NCI-H460 (cell line): ENCODE measurements at places on chromosomes 5 and 9. TPM values are rescaled to one million over a fixed set of nuclear protein-coding genes. Genes with fewer than 3 reads are reported as not detected.

GRCh38 chr5:163951069-163951468 is 445.6 kb downstream of the MAT2B start:
- DNase-seq = no peak

DNA sequence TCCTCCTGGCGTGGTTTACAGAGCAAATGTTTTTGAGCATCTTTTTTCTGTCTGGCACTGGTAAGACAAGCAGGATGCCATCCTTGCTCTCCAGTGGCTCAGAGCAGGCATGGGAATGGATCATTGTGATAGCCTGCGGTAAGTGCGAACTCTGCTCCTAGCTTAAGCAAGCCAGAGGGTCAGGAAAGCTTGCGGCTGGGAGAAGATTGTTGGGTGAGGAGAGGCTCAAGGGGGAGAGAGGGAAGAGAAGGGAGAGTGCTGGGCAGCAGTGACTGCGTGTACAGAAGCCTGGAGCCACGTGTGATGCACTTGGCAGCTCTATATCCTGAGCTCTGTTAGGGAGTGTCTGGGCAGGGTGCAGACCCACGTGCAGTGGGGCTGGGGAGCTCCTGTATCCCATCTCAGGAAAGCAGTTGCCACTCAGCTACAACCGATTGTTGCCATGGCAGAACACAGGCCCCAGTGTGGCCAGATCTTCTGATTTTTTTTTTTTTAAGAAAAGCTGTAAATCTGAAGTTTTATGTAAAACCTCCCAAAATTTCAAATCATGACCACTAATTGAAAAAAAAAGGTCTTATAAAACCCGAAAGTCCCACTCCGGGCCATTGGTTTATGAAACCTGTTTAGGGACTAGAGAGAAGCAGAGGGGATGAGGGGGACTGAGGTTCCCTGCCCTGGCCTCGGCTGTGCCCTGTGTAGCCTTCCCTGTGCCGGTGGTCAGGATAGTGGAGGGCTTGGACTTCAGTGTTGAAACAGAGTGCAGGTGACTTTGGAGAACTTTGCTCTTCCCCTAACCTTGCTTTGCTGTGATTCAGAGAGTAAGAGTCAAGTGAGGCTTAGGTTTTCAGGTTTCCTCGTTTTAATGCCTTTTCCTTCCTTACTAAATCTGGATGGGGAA is 67.3 kb downstream of the ZNF618 start:
- no peak for DNase-seq

- DNase-seq = no peak
Observed at GRCh38 chr9:84761137-84761808, 91.7 kb downstream of the NTRK2 start.

GRCh38 chr5:57172466-57173318 is 1.2 kb upstream of the GPBP1 start:
- no peak for DNase-seq

DNA sequence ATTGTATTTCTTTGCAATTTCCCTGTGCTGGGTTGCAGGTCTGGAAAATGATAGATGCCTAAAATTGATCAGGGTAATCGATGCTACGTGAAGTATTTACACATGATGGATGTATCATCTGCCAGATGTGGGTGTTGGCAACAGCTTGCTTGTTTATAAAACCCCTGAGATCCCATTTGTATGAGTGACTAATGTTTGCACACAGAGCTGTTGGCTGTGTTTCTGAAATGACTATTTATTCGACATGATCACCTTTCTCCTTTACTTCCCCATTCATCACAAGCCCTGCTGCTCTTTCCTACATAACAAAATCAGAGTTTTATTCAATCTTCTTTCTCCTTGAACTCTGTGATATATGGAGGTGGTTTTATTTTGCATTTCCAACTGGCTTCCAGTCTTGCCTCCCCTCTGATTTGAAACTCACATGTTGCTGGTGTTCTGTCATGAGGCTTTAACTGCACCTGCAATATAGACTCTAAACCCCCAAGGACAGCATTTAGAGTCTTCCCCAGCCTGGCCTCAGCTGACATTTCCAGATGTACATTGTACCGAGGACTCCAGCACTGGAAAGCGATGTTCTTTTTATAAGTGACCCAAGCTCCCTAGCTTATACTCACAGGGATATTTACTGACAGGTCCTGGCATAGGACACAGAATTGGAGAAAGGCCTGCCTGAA is 50.7 kb upstream of the SHB start:
- no peak for DNase-seq

DNA sequence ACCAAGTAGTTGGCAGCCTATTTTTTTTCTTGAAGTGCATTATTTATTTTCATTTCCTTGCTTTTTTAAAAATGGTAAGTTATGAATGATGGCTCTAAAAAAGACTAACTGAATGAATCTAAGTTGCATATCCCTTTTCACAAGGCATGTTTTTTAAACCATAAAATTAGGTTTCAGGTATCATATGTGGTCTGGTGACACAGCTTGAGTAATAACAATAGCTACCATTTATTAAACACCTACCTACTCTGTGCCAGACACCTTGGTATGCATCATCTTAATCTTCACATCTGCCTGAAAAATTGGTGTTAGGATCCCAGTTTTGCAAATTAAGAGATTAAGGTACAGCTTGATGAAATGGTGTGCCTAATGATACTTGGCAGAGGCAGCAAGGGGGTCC is 4.3 kb upstream of the GABBR2 start:
- no peak for DNase-seq

DNA sequence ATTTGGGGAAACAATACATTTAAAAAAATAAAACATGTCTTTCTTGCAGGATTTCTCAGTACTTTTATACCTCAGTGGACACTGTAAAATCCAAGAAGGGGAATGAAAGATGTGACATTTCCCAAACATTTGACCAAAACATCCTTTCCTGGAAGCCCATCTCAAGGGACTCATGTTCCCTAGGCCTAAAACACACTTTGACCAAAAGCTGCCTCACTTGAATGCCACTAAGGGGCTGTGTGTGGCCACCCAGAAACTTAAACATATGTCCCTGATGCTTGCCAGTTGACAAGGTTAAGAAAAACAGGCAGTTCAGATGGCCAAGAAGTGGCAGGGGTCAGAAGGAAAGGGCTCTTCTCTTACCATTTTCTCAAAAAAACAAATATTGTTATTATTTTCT is 73.6 kb downstream of the EPB41L4B start:
- no peak for DNase-seq

NMUR2 gene
- not detected in 2 replicates for total RNA-seq

C6 gene
- total RNA-seq = not detected in 2 replicates

TPM2 gene
- 36.3 and 40.7 TPM in 2 replicates for total RNA-seq
